ENCODE measurements at places on chromosomes 5 and 9. TPM values are rescaled to one million over a fixed set of nuclear protein-coding genes. Genes with fewer than 3 reads are reported as not detected.

GRCh38 chr5:109318455-109319108 lies 91.2 kb downstream of the PJA2 start:
- DNase-seq, result no peak

DNA sequence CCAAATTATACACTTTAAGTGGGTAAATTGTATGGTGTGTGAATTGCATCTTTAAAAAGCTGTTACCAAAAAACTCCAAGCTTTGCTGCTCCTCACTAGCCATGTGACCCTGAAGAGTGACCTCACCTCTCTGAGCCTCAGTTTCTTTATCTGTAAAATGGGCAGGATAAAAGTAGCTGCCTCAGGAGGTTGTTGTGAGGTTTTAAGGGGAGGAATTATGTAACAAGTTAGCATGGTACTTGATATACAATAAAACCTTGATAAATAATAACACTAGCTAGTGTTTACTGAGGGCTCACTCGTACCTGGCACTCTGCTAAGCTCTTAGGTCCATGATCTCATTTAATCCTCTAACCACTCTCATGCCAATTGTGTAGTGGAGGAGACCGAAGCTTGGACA lies 19.0 kb upstream of the PHF19 start:
- DNase-seq, result no peak

- DNase-seq, result no peak
These were observed 36.1 kb downstream of the SLC22A5 start for GRCh38 chr5:132405646-132406045.

GRCh38 chr9:133659516-133659915 lies 23.4 kb downstream of the DBH start:
- no peak for DNase-seq

- DNase-seq, result no peak
These were observed 87.0 kb downstream of the ERBIN start for GRCh38 chr5:66013397-66013796.

- DNase-seq, result peak; percentile 46
These were observed 66.4 kb upstream of the FER start for GRCh38 chr5:108681079-108681921.

DNA sequence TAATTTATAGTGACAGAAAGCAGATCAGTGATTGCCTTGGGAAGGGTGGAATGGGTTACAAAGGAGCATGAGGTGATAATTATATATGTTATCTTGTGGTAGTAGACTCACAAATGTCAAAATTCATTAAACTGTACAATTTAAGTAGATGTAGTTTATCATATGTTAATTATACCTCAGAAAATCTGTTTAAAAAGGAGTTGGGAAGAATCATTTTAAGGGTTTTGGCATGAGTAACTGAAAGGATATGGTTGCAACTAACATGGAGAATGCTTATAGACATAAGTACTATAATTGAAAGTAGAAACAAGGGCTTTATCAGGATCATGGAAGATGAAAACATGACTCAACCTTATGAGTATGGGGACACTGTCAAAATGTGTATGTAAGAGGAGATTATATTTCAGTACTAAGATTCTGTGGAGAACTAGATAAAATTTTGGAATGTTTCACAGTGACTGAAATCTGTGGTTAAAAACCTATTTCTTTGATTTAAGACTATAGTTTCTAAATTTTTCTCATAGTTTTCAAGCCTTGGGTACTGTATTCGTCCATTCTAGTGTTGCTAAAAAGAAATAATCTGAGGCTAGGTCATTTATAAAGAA lies 73.3 kb downstream of the FCHO2 start:
- DNase-seq, result no peak

- DNase-seq, result no peak
These were observed 305.0 kb downstream of the TENT4A start for GRCh38 chr5:7018198-7018597.

SPRY4 gene
- 8.3 TPM for total RNA-seq
